ENCODE measurements at places on chromosomes 3 and 15.

DNA sequence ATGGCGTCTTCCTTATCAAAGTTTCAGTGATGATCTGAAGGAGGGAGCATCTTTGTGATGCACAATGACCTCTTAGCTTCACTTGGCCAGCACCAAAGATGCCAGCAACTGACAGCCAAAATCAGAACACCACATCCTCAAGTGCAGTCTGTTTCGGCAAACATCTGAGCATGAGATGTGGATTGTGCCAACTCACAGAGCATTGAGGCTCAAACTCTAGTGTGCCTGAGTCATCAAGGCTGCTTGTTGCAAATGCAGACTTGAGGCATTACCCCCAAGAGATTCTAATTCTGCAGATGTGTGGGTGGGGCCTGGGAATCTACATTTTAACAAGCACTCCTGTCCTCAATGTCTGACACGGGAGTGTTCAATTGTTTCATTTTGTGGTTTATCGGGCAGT is 35.8 kb downstream of the ABHD5 start:
- DNase-seq = no peak

DNA sequence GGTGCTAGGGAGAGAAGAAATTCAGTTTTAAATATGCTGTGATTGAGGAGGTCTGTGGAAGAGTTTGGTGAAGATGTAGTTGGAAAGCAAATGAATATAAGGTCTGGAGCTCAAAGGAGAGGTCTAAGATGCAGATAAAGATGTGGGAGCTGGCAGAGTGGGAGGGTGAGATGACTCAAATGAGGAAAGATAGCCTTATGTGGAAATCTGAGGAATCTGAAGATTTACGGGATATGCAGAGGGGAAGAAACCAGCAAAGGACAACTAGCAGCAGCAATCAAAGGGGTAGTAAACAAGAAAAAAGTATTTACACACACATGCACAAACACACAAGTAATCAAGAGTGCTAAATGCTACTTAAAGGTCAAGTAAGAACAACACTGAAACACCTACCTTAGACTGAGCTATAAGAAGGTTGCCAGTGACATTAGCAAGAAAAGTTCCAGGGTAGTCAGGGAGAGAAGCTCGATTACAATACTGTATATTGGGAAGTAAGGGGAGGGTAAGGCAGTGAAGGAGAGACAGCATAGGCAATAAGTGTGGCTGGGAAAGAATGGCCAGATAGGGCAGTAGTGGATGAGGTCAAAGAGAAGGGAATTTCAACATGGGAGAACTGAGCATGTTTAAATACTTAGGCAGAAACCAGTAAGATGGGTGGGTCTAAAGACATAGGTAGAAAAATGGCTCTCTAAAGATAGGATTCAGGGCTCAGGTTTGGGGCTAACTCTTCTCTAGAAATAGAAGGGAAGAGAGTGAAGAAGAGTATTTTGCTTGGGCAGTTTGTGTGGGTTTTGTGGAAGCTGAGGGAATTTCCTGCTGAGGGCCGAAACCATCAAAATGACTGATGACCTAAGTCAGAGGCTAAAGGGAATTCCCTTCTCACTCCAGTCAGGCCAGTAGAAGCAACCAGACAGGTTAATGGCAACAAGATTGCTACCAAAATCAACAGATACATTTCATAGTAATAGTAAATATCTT is 8.9 kb downstream of the CMTM6 start:
- DNase-seq = no peak

DNA sequence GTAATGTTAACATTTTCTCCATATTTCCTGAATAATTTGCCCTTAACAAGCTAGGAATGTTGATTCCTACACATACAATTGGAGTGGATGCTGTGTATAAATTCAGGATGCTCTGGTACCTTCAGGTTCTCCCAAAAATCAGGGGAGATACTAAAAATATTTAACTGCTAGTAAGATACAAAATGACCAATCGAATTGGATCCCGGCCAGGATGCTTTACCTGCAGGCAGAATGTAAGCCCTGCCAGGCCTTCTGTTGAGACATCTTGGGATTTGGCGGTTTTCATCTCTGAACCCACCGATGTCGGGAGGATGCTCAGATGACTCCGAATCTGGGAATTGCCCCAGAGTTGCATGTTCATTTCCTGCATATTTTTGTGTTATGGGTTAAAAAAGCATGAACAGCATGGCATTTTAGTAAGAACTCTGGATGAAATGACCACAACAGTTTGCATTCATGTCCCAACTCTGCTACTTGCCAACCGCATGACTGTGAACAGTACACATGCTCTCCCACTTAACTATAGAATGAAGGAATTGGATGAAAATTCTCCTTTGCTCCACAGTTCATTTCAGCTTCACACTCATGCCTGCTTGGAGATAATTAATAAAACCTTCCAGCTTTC is 241.4 kb upstream of the TBL1XR1 start:
- no peak for DNase-seq

DNA sequence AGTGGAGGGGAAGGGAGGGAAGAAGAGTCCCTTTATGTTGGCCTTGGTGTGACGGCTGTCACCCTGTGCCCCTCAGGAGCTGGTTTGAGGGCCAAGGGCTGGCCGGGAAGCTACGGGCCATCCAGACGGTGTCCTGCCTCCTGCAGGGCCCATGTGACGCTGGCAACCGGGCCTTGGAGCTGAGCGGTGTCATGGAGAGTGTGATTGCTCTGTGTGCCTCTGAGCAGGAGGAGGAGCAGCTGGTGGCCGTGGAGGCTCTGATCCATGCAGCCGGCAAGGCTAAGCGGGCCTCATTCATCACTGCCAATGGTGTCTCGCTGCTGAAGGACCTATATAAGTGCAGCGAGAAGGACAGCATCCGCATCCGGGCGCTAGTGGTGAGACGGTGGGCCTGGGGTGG is 8.1 kb upstream of the RCCD1 start:
- no peak for DNase-seq

GRCh38 chr3:125011941-125012340 is 43.9 kb downstream of the HEG1 start:
- DNase-seq = no peak

GRCh38 chr15:89423981-89424380 is 72.4 kb downstream of the RHCG start:
- no peak for DNase-seq

GRCh38 chr3:141111364-141112155 is 60.4 kb downstream of the SPSB4 start:
- no peak for DNase-seq

GRCh38 chr3:109852283-109852682 is 514.9 kb upstream of the DPPA4 start:
- no peak for DNase-seq

- DNase-seq = peak; percentile 64
Measured at GRCh38 chr15:63372018-63372705, 9.5 kb downstream of the CA12 start.

DNA sequence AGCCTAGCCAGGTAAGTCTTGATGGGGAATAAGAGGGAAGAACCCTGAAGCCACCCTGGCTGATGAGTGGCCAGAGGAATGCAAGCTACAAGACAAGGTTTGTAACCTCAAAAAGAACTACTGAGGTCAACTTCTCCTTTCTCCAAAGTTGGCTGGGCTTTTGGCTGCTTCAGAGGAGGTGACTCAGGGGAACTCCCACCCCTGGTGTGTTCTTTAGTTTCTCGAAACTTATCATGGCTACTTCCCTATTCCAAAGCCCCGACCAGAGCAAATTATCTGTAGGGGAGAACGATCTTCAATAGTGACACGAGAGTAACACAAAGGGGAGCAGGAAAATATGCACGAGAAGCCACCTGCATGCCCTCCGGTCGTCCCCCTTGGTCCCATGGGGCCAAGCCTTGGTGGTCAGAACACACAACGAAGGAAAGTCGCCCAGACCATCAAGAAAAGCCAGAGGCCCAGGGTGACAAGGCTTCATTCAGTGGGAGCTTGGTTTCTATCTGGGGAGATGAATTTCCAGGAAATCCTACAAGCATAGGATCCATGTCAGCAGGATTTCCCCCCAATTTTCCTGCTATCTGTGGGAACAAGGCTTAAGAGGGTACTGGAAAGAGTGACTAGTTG is 6.5 kb upstream of the BCL2A1 start:
- peak; percentile 41 for DNase-seq

GRCh38 chr3:160065786-160066185 is 77.2 kb downstream of the IL12A start:
- DNase-seq = no peak

- no peak for DNase-seq
Measured at GRCh38 chr3:30520699-30521098, 85.7 kb upstream of the TGFBR2 start.

GRCh38 chr3:64559588-64559987 is 128.2 kb downstream of the ADAMTS9 start:
- DNase-seq = no peak

DNA sequence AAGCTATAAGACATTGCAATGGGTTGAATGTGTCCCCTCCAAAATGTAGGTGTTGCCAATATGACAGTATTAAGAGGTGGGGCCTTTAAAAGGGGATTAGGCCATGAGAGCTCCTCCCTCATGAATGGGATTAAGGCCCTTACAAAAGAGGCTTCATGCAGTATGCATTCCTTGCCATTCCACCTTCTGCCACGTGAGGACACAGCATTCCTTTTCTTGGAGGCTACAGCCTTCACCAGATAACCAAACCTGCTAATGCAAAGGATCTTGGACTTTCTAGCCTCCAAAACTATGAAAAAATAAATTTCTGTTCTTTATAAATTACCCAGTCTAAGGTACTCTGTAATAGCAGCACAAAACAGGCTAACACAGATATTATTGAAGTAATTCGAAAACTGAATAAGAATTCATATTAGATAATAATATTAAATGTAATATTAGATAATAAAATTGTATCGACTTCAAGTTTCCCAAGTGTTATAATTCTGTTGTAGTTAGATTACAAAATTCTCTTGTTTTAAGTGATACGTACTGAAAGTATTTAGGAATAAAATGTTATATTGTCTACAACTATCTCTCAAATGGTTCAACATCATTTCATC is 29.4 kb upstream of the ATP8B4 start:
- no peak for DNase-seq

GRCh38 chr3:46711760-46712159 is 5.9 kb downstream of the PRSS50 start:
- no peak for DNase-seq

DNA sequence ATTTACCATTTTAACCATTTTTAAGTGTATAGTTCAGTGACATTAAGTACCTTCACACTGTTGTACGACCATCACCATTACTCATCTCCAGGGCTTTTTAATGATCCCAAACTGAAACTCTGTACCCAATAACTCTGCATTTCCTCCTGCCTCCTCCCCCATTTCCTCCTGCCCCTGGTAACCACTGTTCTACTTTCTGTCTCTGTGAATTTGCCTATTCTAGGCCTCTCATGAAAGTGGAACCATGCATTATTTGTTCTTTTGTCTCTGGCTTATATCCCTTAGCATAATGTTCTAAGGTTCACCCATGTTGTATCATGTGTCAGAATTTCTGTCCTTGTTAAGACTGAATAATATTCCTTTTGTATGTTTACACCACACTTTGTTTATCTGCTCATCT is 154.2 kb downstream of the MECOM start:
- no peak for DNase-seq

DNA sequence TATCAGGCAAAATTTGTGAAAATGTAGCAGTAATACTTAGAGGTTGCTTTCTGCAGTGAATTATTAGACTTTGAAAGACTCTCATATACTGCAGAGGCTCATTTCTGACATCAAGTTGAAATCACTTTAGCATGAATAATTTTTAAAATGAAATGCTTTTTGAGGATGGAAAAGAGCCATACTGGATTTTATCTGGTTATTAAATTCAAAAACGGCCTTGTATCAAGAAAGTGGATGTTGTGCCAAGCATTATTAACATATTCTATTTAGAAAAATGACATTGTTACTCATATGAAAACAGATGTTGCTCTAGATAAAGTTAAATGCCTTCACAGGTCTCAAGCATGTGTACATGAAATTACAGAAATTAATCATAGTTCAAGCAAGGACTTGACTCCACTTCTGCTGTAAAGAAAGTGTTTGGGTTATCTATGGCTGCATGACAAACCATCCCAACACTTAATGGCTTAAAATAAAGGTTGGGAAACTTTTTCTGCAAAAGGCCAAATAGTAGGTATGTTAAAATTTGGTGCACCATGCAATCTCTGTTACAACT is 64.5 kb upstream of the ZNF280D start:
- no peak for DNase-seq

DNA sequence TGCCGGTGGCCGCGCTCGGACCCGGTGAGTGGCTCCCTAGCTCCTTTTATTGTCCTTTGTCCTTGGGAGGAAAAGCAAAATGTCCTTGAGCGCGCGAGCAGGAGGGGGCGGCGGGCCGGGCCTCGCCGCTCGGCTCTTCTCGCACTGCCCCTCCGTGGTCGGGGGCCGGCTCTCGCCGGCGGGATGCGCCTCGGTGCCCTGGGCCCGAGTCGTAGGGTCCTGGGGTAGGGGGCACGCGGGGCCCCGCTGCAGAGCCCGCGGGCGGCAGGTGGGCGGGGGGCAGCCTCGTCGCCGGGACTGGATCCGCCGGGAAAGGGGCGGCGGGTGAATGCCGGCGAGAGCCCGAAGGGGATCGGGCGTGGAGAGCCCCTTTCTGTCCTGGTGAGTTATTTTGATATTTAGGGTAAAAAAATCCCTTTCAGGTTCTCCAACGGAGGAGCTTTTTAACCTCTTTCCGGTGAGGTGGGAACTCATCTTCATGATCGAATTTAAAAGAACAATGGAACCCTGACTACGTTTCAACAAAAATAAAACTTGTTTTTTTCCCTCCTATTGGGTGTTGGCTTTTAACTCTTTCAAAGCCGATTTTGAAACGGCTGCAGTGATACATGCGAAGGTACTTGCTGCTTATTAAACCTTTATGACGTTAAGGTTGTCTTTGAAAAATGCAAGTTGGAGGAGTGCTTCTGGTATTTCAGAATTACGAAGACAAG is 16.8 kb upstream of the CHD2 start:
- DNase-seq = peak; percentile 77

DNA sequence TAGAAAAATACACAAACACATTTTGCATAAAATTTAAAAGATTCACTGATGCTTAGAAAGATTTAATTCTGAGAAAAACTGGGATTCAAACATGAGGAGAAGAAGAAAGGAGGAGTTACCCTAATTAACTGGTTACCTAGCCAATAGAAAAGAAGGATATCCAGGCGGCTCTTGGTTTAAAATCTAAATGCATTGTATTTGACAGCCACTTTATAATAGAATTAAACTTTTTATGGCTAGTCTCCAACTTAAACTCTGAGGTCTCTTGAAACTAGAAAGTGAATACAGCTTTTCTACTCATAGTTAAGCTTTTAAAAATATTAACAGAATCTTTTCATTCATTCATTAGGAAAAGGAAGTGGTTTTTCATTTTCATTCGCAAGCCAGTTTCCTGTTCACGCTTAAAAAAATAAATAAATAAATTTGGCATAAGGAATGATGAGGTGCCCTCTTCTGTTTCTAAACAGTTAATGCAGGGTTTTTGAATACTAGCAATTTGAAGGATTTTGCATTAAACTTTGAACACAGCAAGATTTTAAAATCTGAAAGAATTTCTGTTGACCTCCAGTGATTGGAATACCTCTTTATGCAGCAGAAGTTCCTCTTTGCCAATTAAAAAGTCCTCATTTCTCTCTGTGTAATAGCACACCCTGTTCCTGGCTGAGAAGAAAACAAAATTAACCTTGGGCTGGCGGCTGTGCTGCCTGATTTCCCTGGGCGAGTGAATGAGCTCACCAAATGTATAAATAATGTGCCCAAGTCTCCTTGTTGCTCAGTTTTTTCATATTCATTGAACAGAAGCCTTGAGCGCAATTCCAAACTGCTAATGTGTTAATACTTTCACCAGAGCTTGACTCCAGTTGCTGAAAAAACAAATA is 105.1 kb downstream of the ZMAT3 start:
- DNase-seq = no peak

All from bone marrow (tissue), 2 donors.